Foreskin keratinocyte (primary cell): ENCODE measurements at places on chromosomes 6 and 20. TPM values are rescaled to one million over a fixed set of nuclear protein-coding genes. Genes with fewer than 3 reads are reported as not detected.

FRK gene
- 2.5 and 3.4 TPM in 2 replicates for total RNA-seq

ANKEF1 gene
- total RNA-seq, result 9.7 and 10.2 TPM in 2 replicates

SOBP gene
- total RNA-seq, result not detected in 2 replicates

BPIFB2 gene
- not detected in 2 replicates for total RNA-seq

ERMARD gene
- 20.1 and 22.4 TPM in 2 replicates for total RNA-seq

OPN5 gene
- not detected in 2 replicates for total RNA-seq

ZNF334 gene
- total RNA-seq, result 3.7 and 4.5 TPM in 2 replicates

TRAM2 gene
- total RNA-seq, result 23.3 and 34.9 TPM in 2 replicates

COX4I2 gene
- total RNA-seq, result not detected in 2 replicates

UBD gene
- not detected in 2 replicates for total RNA-seq

PABPC1L gene
- 14.1 and 15.9 TPM in 2 replicates for total RNA-seq

BPIFA1 gene
- not detected in 2 replicates for total RNA-seq

C6orf58 gene
- 0.07 and 0.10 TPM in 2 replicates for total RNA-seq

CUTA gene
- total RNA-seq, result 248 and 266 TPM in 2 replicates

ZSCAN23 gene
- total RNA-seq, result 1.1 and 2.7 TPM in 2 replicates

OTOR gene
- total RNA-seq, result not detected in 2 replicates

GINS1 gene
- total RNA-seq, result 23.2 and 27.3 TPM in 2 replicates

FUT9 gene
- total RNA-seq, result not detected in 2 replicates

SULF2 gene
- 230 and 277 TPM in 2 replicates for total RNA-seq

MYMX gene
- not detected in 2 replicates for total RNA-seq

SEL1L2 gene
- total RNA-seq, result not detected in 2 replicates

WFDC12 gene
- 0.18 and 0.61 TPM in 2 replicates for total RNA-seq

TUBB2B gene
- total RNA-seq, result 1.2 TPM in 1 of 2 replicates, not detected in the other

SCRT2 gene
- total RNA-seq, result not detected in 2 replicates

MPIG6B gene
- total RNA-seq, result not detected in 2 replicates

TRIM10 gene
- not detected in 2 replicates for total RNA-seq

NKAPL gene
- total RNA-seq, result 1.3 and 1.7 TPM in 2 replicates

ADGB gene
- total RNA-seq, result not detected in 2 replicates
